Upper lobe of left lung (tissue), 6 donors: ENCODE measurements at places on chromosomes 2 and 18.

DNA sequence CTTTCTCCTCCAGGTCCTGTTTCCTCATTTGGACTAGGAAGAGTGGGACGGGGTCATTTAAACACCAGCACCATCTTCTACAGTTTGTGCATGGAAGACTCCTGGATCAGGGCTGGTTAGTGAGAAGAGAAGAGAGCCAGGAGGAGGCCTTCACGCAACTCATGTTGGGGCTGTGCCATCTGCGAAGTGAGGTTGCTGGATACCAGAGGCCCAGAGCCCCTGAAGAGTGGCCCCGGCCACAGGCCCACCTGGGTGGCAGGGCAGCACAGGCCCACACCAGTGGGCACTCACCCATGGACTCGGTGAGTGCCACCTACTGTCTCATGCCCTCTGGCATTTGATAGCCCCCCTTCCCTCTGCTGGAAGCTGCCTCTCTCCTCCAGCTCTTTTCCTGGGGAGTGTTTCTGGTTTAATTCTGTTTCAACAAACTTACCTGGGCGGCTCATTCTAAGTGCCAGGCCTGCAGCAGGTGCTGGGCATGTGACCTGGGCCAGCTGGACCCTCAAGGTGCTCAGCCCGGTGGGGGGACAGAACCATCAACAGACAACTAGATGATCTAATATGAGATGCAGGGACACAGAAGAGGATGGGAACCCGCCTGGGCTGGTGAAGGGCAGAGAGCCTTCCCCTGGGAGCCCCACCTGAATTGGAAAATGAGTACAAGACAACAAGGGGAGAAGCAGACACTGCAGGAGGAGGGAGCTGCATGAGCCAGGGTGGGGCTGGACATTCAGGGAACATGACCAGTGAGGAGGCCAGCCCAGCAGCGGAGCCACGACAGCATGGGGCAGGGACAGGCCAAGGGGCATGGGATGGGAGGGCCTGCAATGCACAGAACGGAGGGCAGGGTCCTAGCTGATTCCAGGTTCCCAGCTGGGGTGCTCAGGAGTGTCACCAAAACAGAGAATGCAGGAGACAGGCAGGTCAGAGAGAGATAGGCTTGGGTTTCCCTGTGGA, 70.6 kb downstream of the MARCO start:
- peak; percentile 38 for DNase-seq

DNA sequence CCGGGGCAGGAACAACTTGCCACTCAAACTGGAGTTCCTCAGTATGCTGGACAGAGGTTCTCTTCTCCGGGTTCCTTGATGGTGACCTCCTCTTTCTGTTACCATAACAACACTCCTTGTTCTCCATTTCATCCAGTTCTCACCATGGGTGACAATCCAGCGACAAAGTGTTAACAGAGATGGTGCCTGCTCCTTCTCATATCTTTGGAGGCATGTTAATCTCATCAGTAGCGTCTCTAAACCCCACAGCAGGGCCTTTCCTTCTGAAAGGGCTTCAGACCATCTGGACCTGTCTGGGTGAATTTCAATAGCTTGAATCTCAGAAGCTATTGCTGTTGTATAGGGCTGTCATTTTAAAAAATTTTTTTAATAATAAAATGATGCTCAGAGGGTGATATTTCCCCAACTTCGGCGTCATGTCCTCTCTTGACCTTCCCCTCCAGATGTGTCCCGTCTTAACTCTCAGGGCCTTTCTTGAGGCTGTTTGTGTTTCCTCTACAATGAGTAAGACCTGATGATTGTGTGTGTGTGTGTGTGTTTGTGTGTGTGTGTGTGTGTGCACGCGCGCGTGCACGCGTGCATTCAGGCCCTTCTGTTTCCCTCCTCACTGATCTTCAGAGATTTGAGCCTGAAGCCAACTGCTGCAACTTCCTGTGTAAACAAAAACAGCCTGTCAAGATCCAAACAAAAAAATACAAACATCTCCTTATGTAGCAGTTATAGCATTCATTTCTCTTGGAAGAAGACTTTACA, 24.3 kb upstream of the CETN1 start:
- no peak for DNase-seq

- no peak for DNase-seq
Measured at GRCh38 chr18:13099113-13099512, 108.0 kb downstream of the CEP192 start.

- no peak for DNase-seq
Measured at GRCh38 chr2:153387203-153387602, 91.4 kb downstream of the RPRM start.

DNA sequence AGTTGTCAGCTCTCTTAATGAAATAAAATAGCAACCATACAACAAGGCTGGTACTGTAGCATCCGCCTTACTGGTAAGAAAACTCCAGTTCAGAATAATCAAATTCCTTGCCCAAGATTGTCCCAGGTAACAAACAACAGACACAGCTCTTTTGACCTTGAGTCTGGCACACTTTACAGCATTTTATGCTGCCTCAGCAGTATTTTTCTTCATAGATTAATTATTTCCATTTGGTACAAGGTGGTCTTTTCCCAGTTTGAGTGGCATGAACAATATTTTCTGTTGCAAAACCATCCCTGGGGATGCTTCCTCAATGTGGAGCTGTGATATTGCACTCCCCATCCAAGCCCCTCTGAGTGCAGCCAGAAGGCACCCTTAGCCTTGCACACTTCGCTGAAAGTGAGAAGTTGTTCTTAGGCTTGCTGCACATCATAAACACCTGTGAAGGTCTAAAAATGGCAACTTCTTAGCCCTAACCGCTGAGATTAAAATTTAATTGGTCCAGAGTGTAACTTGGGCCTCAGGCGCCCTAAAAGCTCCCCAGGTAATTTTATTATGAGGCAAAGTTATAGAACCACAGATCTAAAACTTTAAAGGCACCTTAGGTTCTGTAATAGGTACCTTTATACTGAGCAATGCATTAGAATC, 523.3 kb downstream of the CMPK2 start:
- DNase-seq = no peak
